ENCODE measurements at places on chromosomes 3 and 15.

- DNase-seq, result no peak
Measured at GRCh38 chr3:107251819-107252218, 125.4 kb upstream of the CCDC54 start.

DNA sequence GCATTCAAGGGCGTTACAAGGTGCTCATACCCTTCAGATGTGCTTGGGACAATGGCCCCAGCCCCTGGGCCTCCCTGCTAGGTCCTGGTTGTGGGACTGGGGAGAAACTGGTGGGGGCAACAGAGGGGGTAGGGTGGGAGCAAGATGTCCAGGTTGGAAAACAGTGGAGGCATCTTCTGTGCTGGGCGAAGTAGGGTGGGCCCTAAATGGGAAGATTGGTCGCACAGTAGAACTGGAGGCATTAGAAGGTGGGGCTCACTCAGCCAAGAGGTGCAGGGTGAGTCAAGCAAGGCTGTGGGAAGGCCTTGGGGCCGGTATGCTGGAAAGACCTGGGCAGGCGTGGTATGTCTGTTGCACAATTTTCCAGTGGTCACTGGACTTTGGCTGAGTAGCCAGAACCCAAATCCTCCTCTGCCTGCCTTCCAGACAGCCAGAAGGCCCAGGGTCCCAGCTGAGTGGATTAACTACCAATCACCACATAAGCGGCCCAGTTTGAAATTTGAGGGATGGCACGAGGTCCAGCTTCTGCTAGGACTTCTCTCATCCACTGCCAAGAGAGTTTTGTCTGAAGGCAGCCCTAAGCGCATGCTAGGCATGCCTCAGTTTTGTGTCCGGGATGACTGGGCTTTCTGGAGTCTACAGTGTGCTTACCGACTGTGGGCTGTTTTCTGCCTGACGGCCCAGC lies 74.5 kb downstream of the LSM3 start:
- no peak for DNase-seq

GRCh38 chr15:74432271-74432967 lies 1.3 kb downstream of the SEMA7A start:
- no peak for DNase-seq

DNA sequence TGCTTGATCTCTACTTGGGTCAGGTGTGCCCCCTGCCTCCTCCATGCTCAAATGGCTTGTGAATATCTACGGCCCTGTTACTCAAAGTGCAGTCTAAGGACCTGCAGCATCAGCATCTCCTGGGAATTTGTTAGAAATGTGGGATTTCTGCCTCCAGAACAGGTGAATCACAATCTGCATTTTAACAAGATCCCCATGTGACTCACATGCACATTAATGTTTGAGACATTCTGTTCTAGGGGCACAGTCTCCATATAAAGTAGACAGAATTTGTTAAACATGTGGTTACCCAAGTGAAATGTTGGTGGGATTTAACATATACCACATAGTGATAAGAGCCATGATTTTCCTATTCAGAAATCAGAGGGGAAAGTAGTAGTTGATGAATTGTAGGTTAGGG lies 256.2 kb downstream of the NR1D2 start:
- DNase-seq, result no peak

- DNase-seq, result no peak
Measured at GRCh38 chr3:9192248-9193025, 57.0 kb downstream of the SRGAP3 start.

DNA sequence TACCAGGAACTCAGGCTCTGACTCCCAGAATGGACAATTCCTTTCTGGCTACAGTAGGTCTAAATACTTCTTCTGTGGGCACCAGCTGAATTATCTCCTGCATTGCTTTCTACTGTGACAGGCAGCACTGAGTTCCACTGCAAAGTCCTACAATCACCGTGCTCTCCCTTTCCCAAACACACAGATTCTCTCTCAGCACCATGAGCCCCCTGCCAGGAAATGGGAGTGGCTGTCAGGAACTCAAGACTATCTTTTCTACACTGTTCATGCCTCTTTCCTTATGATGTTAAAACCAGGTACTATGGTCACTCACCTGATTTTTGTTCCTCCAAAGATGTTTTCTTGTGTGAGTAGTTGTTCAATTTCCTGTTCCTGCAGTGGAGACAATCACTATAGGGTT lies 383.4 kb downstream of the EPHA6 start:
- no peak for DNase-seq

GRCh38 chr3:66152336-66152735 lies 68.5 kb upstream of the SLC25A26 start:
- no peak for DNase-seq

DNA sequence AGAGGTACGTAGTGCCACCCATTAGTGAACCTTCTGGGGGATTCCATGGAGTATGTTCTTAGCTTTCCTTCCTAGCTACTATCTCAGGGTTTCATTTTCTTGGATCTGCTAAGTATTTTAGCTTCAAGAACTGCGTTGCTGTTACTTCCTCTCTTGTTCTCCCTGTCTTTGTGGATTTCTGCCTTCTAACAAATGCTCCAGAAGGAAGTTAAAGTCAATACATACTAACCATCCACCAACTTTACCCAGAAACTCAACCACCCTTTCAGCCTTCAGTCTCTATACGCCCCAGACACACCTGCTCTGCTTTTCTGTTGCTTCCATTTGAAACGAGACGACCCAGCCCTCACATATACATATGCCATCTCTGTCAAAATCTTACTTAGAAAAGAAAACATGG lies 2.4 kb upstream of the KLF13 start:
- DNase-seq, result no peak

DNA sequence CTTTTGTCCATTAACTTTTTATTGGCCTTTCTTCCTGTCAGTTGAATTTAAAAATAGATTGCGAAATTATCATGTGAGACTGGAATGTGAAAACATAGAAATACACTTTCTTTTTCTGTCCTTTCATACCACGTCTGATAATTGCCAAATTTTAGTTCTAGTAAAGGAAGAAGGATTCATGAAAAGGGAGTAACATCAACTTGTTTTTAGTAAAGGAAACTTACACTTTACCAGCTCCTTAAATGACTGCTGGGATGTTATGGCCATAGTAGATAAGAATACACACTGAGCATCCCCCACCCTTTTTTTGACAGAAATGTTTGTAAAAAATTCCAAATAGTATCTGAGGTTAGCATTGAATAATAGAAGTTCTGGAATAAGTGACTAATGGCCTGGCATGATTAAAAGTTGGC lies 137.9 kb downstream of the NEO1 start:
- DNase-seq, result no peak

Data from fibroblast of skin of left biceps (primary cell).